ENCODE measurements at places on chromosomes 1 and 21. TPM values are rescaled to one million over a fixed set of nuclear protein-coding genes. Genes with fewer than 3 reads are reported as not detected.
A peak's percentile ranks its signal among the peaks of the same experiment; 100 is the strongest.

GRCh38 chr1:23810818-23811540 lies 10.4 kb upstream of the GALE start:
- no peak for DNase-seq

DNA sequence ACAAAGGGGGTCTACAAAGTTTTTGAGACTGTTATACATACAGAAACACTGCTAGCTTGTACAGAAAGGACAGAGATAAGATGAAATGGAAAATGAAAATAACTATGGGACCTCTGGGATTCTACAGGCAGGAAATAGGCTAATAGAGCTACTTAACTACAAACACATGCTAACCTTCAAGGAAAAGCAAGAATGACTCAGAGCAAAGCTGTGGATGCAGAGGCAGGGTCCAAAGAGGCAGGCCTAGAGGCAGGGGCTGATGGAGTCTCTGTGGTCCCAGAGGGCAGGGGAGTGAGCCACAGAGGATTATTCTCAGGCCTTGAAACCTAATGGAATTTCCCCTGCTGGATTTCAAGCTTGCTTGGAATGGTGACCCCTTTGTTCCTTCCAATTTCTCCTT lies 18.7 kb upstream of the GOLT1A start:
- no peak for DNase-seq

GRCh38 chr1:27388337-27389005 lies 4.0 kb upstream of the GPR3 start:
- DNase-seq: no peak

DNA sequence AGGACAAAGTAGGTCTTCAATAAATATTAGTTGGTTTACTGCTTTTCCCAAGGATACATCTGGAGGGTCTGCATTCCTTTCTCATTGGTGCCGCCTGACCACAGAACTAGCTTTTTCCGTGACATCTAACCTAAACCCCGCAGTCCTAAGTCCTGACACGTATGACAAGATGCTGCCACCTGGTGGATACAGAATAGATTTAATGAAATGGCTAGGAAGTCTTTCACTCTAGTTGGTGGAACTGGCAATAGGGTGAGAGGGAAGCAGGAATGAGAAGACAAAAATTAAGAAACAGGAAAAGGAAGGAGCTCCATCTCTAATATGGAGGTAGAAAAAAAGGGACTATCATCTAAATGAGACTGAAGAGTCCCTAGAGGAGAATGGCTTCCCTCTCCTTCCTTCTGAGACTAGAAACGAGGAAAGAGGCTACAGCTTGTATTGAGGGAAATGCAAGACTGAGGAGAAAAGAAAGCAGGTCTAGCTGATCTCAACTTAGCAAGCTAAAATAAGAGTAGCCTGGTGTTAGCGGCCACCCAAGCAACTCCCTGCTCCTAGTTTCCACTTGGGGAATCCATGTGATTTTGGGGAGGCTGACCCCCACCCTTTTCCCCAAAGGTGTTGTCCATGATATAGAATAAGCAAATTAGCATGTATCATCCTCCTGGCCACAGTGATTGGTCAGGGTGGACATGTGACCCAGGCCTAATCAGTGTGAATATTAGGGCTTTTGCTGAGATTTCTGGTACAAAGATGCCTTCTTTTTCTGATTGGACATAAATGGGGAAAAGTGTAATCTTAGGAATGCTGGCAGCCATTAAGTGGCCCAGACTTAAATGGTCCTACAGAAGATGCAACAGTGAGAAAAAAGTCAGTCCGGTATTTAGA lies 5.9 kb downstream of the RFX5 start:
- DNase-seq: peak; percentile 73

- DNase-seq: no peak
These were observed 100.2 kb upstream of the GREM2 start for GRCh38 chr1:240712014-240712731.

DNA sequence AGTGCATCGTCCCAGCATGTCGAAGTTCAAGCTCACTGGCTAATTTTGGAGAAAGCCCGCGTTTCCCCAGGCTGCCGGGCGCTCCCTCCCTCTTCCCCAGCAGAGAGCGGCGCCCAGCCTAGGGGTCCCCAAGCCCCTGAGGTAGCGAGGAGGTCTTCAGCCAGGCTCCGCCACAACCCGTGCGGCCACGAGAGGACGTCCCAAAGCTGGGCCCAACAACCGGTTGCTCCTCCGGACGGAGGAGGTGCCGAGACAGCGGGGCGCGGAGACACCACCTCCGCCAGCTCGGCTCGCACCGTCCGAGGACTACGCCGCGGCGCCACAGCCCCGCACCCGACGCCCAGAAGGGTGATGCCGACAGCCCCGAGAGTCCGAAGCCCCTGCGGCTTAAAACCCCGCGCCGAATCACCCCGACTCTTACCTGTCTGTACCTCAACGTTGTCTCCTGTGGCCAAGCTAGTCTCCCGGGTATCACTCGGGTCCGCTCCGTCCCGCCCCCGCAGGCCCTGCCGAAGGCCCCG lies at the start of gene DENND2C:
DENND2C (minus strand) TSS at position 488 of the 521 bp plus-strand sequence. CDS start 44,065 bp downstream, outside the sequence.
- DNase-seq: no peak

DNA sequence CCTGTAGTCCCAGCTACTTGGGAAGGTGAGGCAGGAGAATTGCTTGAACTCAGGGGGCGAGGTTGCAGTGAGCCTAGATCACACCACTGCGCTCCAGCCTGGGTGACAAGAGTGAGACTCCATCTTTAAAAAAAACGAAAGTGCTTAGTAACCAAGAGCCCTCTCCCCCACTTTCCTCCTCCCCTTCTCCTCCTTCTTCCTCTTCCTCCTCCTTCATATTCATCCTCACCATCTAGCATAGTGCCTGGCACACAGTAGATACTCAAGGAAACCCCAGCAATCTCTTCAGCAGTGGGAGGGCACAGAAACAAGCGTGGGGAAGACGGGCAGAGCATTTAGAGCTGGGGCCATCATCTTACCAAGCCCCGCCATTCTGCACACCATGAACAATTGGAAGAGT lies 119.4 kb upstream of the SLC45A1 start:
- DNase-seq: no peak

GRCh38 chr1:216952864-216953263 lies 229.6 kb upstream of the ESRRG start:
- no peak for DNase-seq

The BEND5 gene
- total RNA-seq: 0.29 TPM

The CA6 gene
- not detected for total RNA-seq

Data from glomerular endothelial cell (primary cell).